ENCODE measurements at places on chromosomes 6 and 20.

- no peak for DNase-seq
Observed at GRCh38 chr6:52876056-52876787, 33.3 kb downstream of the GSTA3 start.

DNA sequence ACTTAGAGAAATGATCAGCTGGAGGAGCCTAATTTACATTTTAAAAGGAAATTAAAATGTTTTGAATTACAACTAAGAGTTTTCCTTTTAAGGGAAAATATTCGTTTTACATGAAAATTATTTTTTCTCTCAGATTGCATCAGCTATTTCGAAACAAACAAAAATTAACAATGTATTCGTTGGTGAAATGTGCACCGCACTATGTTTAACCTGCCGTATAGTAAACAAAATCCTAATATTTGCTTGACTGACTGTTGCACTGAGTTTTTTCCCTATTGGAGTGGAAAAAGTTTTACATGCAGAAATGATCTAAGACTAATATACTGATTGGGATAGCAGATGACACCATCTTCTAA lies 5.7 kb downstream of the PDE10A start:
- DNase-seq = no peak

DNA sequence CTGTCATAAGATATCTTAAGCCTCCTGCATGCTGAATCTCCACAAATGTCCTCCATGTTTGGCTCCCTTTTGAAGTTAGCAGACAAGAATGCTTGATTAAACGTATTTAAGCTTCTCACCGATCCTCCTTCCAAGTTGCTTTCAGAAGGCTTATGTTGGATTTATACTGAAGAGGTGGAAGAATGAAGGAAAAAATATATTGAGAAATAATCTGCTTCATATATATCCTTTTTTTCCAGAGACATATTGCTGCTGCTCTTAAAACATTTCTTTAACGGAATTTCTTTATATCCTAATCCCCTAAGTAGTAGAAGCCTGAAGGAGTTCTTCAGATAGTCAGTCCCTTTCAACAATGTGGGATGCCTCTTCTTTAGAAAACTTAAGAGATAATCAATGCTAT lies 329.0 kb upstream of the MARCKS start:
- no peak for DNase-seq

- DNase-seq = no peak
Observed at GRCh38 chr6:31204751-31205145, 34.3 kb upstream of the POU5F1 start.

DNA sequence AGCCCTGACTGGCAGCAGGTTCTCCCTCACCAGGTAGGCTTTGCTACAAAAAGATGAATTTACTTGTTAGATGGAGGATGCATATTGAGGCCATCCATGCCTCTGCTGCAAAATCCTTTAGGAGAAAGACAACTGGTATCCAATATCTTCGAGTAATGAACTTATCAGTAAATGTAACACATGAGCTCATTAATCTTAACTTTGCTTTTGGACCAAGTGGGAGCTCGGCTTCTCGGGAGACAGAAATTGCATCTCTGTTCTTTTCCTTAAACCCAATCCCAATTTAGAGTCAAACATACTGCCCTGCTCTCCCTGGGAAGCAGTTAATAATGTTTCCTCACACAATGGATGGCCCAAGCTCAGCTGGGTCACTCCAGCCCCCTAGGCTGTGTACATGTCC lies 330.5 kb downstream of the ZFAND3 start:
- no peak for DNase-seq

- no peak for DNase-seq
Observed at GRCh38 chr6:31681135-31681671, 336 bp upstream of the LY6G5C start.

DNA sequence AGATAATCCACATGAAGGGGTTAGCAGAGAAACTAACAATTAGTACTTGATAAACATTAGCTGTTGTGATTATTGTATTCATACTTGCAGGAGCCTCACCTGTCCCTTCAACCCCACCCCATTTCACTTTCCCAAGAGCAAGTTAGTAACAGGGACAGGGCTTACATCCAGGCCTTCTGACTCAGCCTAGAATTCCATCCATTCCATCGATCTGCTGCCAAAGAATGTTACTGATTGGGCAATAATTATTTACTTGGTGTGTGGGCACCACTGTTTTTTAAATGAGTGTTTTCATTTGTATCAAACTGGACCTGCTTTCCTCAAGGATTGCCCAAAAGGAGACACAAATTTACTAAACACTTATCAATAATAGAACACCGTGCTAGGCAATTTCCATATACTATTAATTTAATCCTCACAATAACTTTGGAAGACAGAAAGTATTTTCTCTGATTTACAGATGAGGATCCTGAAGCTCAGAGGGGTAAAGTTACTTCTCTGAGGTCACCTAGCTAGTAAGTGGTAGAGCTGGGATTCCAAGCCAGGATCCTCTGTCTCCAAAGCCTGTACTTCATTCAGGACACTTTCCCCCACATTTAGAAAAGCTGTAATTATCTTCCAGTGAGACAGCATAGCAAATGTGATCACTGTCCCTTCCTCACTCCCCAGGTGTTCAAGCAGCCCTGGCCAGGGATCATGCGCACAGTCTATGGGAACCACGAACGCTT lies 32.8 kb downstream of the GSS start:
- no peak for DNase-seq

- no peak for DNase-seq
Observed at GRCh38 chr20:1616858-1617434, 2.9 kb downstream of the SIRPB1 start.

DNA sequence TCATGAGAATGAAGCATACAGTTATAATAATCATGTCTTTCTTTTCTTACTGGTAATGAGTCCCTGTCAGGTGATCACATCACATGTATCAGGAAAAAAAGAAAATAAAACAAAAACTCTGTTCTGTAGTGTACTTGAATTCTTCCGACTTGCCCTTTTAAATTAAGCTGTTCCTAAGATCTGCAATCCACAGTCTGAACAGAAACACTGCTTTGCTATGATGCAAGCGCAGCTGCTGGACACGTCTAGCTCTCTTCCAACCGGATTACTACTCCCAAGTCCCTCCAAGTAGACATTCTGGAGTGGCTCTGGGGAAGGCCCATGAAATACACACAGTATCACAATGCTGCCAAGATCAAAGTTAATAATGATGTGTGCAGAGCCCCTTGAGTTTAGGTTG lies 83.7 kb downstream of the FYN start:
- DNase-seq = no peak

DNA sequence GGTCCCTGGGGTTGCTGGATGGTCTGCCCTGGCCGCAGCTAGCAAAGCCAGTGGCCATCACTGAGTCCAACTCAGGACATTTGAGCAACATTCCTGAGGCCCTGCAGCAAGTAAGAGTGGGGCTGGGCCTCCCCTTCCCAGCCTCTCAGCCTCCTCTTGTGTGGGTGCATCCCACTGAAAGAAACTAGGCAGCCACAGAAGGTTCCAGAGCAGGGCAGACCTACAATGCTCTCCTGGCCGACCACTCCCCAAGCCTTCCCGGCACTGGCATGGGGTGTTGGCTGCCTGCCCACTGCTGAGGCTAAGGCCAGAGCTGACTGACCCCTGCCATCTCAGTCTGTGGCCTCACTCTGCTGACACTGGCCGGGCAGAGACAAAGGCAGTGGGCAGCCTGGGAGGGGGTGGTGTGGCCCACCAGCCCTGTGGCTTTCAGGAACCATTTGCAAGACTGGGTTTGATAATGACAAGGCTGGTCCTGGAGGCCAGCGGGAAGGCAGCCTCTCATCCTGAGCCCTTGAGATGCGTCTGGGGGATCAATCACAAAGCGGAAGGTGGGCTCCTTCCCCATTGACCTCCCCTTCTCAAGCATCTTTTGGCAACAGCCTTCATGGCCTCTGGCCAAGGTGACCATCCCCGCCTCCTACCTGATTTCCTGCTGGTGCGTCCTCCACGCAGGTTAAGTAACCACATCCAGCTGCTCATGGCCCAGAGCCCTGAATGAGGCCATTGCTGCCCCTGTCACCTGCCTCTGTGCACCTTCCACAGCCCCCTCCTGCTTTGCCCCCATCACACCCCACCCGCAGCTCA lies 9.6 kb downstream of the DLGAP4 start:
- DNase-seq = no peak

- no peak for DNase-seq
Observed at GRCh38 chr6:90160013-90160412, 136.6 kb downstream of the BACH2 start.

DNA sequence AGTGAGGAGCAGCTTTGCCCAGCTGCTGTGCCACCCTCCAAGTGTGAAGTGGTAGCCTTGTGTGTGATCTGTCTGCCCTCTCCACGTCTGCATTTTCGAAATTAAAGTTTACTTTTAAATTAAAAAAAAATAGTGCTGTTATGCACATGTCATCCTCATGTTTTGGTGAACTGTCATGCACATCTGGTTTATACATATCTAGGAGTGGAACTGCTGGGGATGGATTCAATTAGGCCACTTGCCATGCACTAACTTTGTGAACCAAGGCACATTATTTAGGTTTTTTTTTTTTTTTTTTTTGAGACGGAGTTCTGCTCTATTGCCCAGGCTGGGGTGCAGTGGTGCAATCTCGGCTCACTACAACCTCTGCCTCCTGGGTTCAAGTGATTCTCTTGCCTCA lies 3.6 kb downstream of the GTSF1L start:
- DNase-seq = no peak

DNA sequence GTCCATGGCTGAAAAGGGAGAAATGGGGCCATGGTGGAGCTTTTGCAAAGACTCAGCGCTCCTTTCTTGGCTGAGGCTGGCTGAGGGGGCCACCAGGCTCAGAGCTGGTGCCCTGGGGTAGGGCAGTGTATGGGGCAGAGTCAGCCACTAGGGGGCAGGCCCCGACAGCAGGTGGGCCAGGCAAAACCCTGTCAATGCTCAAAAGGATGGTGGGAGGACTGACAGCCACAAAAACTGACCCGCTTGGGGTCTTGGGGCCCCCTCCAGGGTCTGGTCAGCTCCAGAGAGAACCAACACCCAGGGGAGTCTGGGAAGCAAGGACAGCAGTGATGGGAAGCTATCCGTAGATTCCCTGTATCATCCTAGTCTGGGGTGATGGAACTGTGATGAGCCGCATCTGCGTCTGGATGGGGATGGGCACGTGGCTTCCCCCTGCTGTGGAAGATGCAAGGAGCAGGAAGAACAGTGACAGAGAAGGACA lies 306.9 kb downstream of the DHX35 start:
- DNase-seq = peak; percentile 13

All from stimulated activated CD4-positive, alpha-beta T cell treated with anti-CD3 and anti-CD28 coated beads, Interleukin-15, amount 100 ng/mL, for 48 hours (primary cell).